ENCODE measurements at places on chromosomes 1 and 21.

DNA sequence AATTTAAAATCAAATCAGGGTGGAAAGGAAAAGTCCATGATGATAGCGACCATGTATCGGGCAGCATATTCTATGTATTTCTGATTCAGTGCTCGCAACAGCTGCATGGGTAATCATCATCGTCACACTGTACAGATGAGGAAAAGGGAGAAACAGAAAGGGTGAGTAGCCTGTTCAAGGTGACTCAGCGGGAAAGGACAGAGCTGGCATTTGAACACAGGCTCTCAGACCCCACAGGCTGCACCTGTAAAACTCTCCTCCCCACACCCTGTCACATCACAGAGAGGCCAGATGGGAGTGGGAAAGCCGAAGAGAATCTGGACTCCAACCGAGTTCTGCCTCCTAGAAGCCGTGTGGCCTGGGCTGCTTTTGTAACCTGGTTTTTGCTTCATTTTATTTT, 14.0 kb downstream of the RUNX1 start:
- DNase-seq: no peak

GRCh38 chr21:29299916-29300806, 1.4 kb downstream of the BACH1 start:
- DNase-seq: peak; percentile 87

DNA sequence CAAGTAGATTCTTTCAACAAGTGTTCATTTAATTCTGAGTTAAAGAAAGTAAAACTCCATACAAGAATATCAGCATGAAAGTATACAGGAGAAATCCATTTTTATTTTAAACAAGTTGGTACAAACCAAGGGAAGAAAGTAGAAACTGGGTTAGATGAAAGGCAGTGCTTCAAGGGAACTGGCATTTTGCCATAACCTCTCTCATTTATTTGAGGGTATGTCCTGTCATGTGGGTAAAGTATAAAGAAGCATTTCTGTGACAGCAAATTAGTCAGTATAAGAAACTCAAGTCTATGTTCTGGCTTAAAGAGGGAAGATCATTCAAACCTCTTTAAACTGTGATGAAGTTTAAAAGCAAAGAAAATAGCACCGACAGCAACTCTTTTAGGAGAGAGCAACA, 32.0 kb downstream of the OLFM3 start:
- no peak for DNase-seq

GRCh38 chr1:230121950-230122349, 54.9 kb downstream of the GALNT2 start:
- no peak for DNase-seq
